OCI-M1 (cell line): ENCODE measurements at places on chromosomes 12 and 14.
A peak's percentile ranks its signal among the peaks of the same experiment; 100 is the strongest.

- no peak for DNase-seq
These were observed 318.4 kb upstream of the ATP2B1 start for GRCh38 chr12:90027041-90027440.

- peak; percentile 37 for DNase-seq
These were observed 101.6 kb downstream of the EPS8 start for GRCh38 chr12:15687583-15687982.

DNA sequence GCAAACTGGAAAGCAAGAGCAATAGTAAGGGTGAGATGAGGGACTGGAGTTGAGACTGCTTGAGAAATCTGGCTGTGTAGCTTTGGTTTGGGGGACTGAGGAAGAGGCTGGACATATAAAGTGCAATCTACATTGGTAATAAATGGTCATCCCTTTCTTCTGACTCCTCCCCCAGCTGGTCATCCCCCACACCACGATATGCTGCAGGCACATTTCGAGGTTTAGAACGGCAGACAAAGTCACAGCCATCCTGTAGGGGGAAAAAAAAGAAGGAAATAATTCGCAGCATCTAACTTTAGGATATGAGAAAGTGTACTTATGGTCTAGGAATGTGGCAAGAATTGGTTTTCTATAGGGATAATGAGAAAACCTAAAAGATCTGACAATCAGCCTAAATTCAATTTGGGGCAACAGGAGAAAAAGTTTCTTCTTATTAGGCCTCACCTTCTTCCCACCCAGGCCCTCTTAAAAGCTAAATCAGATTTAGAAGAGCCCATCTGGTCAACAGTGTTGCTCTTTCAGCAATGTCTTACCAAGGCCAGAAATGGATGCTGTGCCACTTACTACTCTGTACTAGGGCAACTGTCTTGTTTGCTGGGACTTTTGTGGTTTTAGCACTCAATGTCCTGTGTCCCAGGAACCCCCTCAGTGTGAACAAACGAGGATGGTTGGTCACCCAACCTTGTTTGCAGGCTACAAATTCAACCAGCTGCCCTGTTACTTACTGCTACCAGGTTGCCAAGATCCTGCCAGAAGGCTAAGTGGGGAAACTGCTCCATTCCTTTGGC lies 7.6 kb downstream of the M6PR start:
- no peak for DNase-seq

- no peak for DNase-seq
These were observed 4.0 kb downstream of the CHD4 start for GRCh38 chr12:6603095-6603567.

DNA sequence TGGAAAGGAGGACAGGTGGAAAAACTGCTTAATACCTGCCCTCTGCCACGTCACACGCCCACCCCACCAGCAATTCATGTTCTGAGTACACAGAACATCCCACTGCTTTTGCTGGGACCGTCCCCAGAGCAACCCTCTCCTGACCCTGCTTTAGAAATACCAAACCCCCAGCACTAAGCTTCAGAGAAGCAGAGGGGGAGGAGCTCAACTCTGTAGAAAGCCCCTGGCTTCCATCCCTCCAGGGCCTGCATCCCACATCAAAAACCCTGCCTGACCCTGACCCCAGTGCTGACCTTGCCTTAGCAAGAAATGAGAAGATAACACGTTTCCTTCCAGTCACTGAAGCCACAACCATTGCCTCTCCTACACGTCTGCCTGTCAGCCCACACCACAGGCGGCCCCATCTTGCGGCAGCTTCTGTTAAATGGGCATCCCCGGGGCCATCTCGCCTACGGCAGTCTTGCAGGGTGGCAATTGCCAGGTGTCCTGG lies 19.7 kb downstream of the VDR start:
- DNase-seq: peak; percentile 76

DNA sequence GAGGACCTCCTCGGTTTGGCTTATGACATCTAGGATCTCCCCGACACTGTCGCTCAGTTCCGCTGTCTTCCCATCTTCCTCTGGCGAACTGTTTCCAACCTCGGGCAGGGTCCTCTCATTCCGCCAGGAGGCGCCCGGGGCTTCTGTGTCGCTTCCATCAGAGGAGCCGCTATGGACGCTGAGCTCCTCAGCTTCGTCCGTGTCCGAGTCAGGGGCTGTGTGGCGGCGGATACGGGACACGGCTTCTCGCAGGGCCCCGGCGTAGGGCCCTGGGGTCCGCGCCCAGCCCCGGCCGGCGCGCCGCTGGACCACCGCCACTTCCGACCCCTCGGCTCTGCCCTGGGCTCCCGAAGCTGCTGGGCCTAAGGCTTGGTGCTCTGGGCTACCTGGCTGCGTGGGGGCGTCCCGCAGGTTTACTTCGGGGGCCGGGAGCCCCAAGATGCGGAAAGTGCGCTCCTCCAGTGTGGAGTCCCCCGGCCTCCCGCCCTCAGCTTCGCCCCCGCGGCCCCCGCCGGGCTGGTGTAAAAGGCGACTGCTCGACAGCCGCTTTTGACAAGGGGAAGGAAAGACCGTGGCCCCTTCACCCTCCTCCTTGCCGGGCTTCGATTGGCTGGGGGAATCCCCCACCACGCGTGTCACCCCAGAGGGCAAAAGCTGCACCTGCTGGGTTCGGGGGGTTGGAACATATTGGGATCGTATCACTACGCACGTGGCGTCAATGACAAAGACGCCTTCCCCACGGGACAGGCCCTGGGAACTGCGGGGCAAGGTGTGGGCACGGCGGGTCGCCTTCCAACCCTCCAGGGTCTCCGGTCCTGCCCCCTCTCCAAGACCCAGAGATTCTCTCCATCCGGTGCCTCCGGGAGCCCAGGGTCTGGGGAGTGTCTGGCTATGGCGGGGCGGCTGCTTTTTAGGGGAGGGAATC lies 2.1 kb downstream of the DDN start:
- DNase-seq: peak; percentile 86

GRCh38 chr12:117967512-117967911 lies 1.3 kb downstream of the KSR2 start:
- no peak for DNase-seq

DNA sequence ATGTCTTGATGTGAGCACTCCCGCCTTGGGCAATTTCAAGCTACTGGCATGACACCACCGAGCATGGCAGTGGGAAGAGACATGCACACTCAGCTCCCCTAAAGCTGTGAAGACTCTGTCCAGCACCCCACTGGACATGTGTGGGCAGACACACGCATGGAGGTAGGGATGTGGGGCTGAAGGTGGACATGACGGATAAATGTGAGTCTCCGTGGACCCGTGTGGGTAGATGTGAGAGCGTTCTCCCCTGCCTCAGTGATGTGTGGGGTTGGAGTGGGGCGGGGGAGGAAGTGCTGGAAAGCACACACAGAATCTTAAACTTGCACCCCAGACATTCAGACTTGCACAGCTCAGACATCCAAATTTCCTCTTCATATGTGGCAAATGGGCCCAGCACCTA lies 12.6 kb downstream of the SLC6A12 start:
- no peak for DNase-seq

DNA sequence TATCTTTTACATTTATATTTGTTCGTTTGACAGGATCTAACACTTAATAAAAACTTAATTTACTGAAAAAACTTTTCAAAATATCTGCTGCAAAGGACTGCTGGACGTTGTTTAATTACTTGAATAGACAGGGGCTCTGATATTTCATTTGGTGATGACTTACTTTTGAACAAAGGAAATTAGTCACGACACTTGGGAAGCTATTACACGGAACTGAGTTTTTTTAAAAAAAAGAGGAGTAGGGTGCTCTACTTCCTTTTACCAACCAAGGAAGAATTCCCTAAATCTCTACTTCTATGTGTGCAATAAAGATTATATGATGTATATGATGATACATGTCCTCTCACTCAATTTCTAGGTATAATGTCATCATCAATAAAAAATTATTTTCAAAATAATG lies 4.7 kb downstream of the FGD6 start:
- DNase-seq: no peak

- no peak for DNase-seq
These were observed 157.4 kb downstream of the LRRK2 start for GRCh38 chr12:40382217-40382616.

DNA sequence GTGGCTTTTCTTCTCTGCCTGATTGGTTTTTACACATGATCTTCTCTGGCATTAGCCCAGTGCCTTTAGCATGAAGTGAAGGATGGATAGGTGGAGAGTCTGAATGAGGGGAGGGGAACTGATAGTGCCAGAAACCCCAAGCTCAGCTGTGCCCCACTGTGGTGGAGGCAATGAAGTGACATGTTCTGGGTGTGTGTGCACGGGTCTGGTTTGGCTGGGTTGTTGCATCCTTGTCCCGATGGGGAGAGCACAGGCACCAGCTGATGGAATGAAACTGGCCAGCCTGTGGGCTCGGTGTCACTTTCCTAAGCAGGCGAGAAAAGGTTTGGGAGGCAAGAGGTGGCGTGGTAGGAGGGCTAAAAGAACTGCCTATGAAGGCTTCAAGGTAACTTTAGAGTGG lies 65.3 kb downstream of the CACNA1C start:
- DNase-seq: no peak

DNA sequence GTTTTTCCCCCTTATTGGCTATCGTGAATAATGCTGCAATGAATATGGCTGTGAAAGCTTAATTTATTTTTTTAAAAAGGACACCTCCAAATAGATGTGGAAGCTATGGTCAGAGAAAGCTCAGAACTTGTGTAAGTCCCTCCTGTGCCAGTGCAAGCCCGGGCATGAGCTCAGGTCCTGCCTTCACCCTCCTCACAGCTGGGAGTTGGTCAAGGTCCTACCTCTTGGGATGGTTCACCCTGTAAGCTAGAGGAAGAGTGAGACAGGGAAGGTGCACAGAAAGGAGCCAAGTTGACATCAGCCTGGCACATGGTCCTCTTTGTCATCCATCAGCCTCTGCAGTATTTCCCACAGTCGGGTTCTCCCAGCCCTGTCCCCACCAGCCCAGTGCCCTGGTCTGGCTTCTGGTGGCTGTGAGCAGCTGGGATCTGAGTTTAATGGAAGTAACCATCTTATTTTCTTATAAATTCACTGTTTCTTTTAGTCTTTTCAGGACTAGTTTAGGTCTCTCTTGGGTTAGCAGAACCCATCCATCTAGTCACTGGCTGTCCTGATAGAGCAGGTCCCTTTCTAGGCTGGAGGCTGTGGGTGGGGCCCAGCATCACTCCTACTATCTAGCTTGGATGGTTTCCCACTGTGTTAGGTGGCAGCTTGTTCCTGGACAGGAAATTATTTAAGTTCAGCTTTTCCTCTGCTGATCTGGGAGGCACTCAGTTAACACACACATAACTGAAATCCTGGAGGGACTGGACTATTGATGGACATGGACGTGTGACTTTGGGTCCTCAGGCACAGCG lies 11.8 kb upstream of the PLEKHG3 start:
- no peak for DNase-seq

DNA sequence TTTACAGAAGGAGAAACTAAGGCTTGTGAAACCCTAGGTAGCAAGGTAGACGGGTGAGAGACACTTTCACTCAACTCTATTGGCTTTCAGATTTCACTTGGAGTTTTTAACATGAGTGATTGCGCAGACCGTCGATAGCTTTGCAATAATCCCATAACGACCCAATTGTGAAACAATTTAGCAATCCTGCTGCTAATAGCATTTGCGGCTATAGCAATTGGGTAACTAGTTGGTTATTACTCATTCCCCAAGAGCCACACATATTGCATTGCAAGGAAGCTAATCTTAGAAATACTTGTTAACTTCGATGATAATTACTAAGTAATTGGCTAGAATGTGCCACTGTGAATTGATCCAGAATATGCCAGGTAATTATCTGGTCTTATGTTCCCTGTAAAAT lies 159.9 kb upstream of the NOS1 start:
- DNase-seq: no peak

DNA sequence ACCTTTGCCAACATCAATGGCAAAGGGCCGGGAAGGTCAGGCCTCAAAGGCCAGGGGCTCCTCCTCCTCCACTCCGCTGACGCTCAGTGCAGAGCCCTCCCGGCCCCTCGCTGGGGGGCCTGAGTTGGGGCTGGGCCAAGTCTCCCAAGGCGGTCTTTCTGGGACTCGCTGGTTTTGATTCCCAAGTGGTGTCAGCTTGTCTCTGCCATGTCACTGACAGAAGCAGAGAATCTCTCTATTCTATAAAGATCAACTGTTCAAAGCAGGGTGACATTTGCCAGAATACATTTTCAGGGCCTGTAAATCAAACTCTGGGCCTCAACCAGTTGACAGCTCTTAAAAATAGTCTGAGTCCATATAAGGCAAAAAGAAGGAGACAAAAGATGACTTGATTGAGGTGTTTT lies 75.9 kb downstream of the CCDC88C start:
- DNase-seq: no peak

DNA sequence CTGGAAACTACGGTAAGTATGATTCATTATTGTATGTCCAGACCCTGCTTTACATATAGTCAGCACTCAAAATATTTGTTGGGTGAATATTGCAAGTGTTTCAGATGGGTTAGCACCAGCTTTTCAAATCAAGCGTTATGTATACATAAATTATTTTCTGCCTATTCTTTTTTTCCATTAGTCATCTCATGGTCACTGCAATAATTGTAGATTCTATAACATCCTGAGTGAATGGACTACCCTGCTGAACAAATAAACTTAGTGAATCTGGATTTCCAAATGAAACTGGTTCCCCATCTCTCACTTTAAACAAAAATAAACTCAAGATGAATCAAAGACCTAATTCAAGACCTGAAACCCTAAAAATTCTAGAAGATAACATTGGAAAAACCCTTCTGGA lies 152.3 kb downstream of the DIO2 start:
- no peak for DNase-seq

- peak; percentile 73 for DNase-seq
These were observed 292.1 kb upstream of the CLEC14A start for GRCh38 chr14:38547961-38548490.

DNA sequence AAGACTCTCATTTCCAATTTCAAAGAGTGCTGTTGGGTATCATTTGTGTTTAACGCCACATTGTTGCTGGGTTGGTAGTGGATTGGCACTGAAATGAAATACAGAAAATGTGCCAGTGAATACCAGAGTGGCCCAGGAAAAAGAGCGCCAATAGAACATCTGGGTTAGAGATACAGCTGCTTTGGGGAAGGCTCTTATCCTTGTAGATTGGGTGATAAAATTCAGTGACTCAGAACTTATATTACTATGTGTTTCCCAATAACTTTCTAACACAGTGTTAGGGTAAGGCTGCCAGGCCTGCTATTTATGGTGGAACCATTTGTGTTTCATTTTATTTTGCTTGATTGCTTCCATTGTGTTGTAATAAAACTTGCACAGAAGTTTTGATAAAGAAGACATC lies 168.2 kb upstream of the SSTR1 start:
- DNase-seq: no peak

GRCh38 chr12:71664411-71665089 lies 449 bp downstream of the THAP2 start:
- peak; percentile 51 for DNase-seq

GRCh38 chr14:105244334-105244733 lies 4.0 kb upstream of the BTBD6 start:
- no peak for DNase-seq

GRCh38 chr14:34160619-34161018 lies 209.7 kb upstream of the EGLN3 start:
- DNase-seq: no peak
